Left forelimb (tissue), 1 donor: ENCODE measurements at places on chromosomes 13 and 19.

DNA sequence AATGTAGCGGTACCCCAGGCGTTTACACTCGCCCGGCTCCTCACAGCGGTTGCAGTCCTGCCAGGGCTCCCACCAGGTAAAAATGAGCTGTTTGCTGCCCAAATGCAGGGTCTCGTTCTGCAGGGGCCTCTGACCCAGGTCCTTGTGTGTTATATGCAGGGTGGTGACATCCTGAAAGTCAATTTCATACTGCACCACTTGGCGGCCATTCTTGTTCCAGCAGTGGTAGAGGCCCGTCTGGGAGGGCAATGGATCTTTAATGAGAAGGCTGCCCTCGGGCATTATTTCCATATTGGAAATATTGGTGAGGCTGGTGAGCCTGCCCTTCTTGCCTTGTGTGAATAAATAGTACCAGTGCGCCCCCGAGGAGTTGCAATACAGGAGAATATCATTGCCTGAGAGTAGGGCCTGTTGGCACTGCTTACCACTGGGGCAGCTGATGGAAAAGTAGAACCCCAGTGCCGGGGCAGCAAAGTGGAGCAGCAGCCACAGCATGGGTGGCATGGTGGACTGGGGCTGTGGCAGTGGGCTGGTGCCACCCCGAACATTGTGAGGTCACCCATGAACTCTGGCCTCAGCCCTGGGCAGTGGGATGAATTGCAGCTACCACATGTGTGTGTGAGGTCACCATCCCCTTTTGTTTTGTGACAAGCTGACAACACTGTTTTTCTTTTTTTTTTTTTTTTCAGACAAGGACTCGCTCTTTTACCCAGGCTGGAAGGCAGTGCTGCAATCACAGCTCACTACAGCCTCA is at the start of gene FAM187B:
Gene FAM187B, minus strand, starts transcription at position 563 of the 754 bp plus-strand sequence. Its CDS starts 59 bp downstream, at position 504.
- DNase-seq: peak; percentile 25

DNA sequence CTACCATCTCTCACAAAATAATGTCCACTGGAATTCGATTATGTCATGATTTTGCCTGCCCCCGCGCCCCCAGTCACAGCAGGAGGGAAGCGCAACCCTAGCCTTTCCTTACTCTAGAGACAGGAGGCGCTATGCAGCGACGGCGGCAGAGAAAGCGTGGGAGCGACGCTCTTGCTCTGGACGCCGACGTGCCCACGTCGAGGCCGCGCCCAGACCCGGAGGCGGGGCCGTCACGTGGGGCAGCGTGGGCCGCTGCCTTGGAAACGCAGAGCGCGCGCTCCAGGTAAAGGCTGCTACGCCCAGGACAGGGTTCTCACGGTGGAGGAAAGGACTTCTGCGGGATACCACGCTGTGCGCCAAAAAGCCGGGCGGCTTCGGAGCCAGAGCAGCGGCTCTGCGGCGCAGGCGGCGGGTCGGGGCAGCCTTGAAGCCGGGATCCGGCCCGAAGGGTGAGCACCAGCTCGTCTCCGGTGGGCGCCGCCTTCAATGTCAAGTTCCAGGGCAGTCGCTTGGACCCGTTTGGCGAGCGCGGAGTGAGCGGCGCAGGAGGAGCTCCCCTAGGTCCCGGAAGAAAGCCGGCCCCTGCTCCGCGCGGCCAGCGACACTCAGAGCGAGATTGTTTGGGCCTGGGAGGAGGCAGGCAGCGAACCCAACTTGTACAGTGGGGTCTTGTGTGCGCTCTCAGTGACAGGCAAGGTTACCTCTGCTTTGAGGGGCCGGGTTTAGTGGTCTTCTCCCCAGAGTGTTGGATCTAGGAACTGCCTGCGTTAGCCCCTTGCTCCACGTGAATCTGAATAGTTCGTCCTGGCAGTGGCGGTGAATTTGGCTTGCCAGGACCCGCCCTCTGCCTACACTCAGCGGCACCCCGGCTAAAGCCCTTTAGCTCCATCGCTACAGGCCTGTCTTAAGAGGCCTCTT is 121.7 kb downstream of the MRPL57 start:
- peak; percentile 88 for DNase-seq

DNA sequence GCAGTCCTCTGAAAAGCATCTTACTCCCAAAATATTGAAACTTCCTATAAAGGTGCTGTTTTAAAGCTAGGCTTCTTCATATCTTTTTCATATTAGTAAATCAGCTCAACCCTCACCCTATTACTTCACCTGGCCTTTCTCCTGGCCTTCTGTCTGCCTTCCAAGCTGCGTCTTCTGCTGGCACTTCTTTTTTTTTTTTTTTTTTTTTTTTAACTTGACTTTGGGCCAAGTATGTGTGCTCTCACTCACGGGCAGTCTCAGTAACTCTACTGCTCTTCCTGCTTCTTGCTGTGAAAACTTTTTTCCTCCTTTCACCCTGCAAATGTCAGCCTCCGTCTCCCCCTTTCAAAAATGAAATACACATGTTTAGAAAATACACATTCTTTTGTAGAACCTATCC is 41.2 kb upstream of the KCTD4 start:
- DNase-seq: no peak

GRCh38 chr13:39016787-39017186 is 21.1 kb downstream of the PROSER1 start:
- no peak for DNase-seq
